ENCODE measurements at places on chromosomes 3 and 15. TPM values are rescaled to one million over a fixed set of nuclear protein-coding genes. Genes with fewer than 3 reads are reported as not detected.

The RHOV gene
- not detected for total RNA-seq

DNA sequence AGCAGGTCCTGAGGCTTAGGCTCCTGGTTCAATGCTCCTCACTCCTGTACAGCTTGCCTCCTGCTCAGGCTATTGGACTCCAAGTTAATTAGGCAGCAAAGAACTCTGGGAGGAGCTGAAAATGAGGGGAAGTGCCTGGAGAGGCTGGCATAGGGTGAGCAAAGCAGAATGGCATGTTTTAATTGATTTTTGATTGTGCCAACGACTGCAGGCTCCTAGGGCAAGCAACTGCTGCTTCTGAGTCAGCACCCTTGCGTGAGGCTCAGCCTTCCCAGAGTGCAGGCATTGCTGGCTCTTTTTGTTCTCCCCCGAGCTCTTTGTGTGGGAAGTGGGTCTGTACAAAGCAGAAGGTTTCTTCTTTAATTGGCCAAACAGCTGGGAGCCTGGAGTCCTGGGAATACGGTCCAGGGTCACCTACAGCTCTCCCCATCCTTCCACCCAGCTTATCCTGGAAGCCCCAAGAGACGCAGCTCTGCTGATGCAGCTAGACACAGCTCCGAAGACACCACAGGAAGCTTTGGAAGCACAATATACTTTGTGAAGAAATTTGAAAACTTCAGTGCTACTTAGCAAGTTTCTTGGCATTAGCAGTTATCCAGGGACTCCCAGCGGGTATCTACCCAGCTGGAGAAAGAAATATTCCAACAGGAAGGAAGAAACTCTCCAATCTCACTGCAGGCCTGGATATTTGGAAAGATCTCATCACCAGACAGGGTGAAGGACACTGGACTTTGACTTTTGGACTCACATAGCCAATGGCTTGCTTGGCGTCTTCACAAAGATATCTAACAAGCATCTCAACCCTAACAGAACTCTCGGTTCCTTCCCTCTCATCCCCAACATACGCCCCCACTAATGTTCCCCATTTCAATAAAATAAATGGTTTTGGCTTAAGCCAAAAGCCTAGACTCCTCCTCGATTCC lies 76.8 kb downstream of the BDH1 start:
- H3K4me1 ChIP-seq = no peaks in the 10 kb centered on the region
- H3K4me3 ChIP-seq = no peak overlapping the region
- H3K36me3 ChIP-seq = no peaks in the 10 kb centered on the region
- peaks cover 16% of the 10 kb centered on the region for H3K27me3 ChIP-seq
- peak overlapping the region; percentile 25 for H3K27ac ChIP-seq

DNA sequence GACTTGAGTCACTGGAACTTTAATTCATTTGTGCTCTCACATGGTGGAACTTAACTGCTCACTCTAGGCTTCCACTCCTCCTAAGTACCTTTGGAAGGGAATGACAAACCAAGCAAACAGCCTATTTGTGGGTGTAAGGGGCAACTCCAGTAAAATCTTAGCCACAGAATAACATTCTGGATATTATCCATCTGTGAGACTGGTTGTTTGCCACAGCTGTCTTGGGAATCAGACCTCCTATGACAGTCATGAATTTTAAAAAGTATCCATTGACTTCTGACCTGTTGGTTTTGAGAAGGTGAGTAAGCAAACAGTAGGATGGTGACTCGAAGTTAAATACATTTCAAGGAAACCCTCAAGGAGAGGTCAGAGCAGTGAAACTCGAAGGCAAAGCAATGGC lies 147.3 kb upstream of the CDIN1 start:
- no peaks in the 10 kb centered on the region for H3K36me3 ChIP-seq
- no peaks in the 10 kb centered on the region for H3K27me3 ChIP-seq
- no peak overlapping the region for H3K4me3 ChIP-seq
- H3K27ac ChIP-seq = no peak overlapping the region
- no peaks in the 10 kb centered on the region for H3K4me1 ChIP-seq
- no peak for DNase-seq

GRCh38 chr15:101560722-101561583 lies 71.4 kb upstream of the PCSK6 start:
- peaks cover 12% of the 10 kb centered on the region for H3K27me3 ChIP-seq
- no peak overlapping the region for H3K4me3 ChIP-seq
- H3K27ac ChIP-seq = no peak overlapping the region
- no peak for DNase-seq
- H3K4me1 ChIP-seq = peaks cover 11% of the 10 kb centered on the region

DNA sequence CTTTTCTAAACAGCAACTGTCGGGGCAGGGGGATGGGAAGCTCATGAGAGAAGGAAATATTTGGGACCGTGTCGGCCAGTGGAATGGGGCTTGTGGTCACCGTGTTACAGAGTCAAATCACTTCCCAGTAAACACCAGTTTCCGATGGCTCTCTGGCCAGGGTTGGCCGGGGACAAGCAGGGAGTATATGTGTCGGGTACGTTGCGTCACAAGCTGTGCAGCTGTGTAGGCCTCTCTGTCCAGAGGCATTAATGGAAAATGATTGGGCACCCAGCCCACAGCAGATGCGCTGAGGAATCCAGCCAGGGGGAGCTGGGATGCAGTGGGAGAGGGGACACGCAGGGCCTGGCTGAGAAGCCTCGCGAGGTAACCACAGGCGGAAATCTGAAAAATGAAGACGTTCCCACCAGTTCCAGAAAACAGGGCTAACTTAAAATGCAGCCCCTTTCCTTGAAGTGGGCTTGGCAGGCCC lies 15.8 kb upstream of the ALDH1A3 start:
- no peaks in the 10 kb centered on the region for H3K36me3 ChIP-seq
- peak overlapping the region; percentile 50 for H3K27ac ChIP-seq
- H3K4me3 ChIP-seq = no peak overlapping the region
- no peaks in the 10 kb centered on the region for H3K4me1 ChIP-seq

DNA sequence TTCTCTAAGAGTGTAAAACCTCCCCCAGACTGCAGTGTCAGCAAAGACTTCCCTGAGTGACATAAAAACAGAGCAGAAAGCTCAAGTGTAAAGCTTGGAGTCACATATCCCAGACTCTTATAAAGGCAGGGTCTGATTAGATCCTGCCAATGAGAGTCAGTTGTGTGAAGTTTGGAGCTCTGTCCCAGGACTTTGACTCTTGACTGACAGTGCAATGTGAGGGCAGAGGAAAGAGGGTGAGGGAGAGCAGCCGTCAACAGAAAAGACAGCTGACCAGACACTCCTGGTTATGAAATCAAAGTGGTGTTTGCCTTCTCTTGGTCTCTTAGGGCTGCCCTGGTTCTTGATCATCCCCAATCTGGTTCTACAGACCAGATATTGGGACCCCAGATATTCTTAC lies 393.2 kb downstream of the ERC2 start:
- H3K4me1 ChIP-seq = no peaks in the 10 kb centered on the region
- H3K27me3 ChIP-seq = peaks cover 46% of the 10 kb centered on the region
- H3K27ac ChIP-seq = no peak overlapping the region
- DNase-seq = no peak
- no peaks in the 10 kb centered on the region for H3K36me3 ChIP-seq
- H3K4me3 ChIP-seq = no peak overlapping the region

Measured in left ventricle myocardium inferior (tissue), 1 donor.